ENCODE measurements at places on chromosomes 7 and 10.

GRCh38 chr10:34864149-34865067, 49.3 kb upstream of the PARD3 start:
- peak; percentile 6 for DNase-seq

DNA sequence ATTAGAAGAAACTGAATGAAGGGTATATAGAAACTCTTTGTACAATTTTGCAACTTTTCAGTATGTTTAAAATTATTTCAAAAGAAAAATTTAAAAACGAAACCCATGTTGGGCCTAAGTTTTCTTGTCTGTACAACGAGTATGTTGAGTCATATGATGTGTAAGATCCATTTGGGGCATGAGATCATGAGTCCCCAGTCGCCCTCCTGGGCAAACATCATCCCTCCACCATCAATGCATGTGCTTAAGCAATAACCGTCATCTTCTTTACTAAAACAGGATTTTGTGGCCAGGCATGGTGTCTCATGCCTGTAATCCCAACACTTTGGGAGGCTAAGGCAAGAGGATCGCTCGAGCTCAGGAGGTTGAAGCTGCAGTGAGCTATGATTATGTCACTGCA, 54.2 kb upstream of the CDCA7L start:
- DNase-seq: peak; percentile 40

DNA sequence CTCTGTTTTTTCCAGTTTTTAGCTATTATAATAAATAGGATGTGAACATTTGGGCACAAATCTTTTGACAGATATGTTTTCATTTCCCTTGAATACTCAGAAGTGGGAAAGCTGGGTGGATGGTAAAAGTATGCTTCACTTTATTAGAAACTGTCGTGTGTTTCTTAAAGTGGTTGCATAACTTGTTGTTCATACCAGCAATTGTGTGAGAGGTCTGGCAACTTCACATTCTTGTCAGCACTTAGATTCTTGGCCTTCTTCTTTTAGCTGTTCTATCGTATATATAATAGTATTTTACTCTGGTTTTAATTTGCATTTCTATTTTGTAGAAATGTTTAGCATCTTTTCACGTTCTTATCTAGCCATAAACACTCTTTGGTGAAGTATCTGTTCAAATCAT, 894.4 kb downstream of the KCNMA1 start:
- peak; percentile 19 for DNase-seq

- DNase-seq: no peak
Observed at GRCh38 chr10:58543141-58543540, 30.5 kb downstream of the BICC1 start.

DNA sequence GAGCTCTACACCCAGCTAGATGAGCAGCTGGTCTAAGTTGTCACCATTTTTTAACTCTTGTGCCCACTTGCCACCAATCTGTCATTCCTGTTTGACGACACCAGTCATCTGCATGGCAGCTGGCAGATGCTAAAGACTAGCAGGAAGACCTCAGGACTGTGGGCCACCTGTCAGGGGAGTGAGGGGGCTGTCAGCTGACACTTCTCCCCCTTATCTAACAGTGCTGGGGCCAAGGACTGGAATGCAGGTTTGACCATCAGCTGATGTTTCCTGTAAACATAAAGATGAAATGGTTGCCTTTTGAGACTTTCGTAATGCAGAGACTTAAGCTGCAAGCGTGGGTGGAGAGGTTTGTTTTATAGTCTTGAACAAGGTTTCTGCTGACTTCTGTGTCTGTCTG, 93.5 kb downstream of the WNT2 start:
- peak; percentile 21 for DNase-seq

DNA sequence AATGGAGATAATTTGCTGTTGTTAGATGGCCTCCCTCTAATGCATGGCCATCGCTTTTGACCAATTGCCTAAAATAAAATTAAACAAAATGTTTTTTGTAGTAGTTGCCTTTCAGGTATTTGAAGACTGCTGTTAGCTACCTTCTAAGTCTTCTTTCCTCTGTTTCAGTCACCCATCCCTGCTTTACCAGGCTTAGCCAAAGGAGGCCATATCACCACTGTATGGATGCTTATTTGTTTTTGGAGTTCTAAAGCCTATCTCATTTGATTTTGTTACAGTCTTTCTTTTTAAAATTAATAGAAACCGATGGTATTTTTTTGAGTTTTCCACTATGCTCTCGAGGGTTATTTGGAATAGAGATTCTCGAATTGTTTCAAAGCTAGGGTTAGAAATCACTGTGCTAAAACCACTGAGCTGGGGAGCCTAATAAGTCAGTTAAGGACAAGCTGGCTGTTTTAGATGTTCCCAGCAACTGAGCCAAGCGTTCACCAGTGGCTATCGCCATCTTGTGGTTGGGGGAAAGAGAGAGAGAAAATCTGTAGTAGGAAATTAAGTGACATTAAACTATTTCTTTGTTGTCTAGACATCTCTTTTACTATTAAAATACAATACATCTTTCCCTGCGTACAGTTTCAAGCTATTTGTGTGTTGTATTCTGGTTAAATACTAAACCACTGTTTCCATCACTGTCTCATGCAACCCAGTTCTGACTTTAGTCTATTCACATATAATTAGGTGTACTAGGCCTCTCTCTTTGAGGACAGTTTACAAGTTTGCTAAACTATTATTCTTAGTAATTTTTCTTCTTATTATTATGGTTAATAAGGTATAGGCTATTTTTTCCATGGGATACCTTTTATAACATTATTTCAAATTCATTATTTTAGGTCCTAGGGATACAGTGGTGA, 52.2 kb downstream of the GPR158 start:
- peak; percentile 79 for DNase-seq

DNA sequence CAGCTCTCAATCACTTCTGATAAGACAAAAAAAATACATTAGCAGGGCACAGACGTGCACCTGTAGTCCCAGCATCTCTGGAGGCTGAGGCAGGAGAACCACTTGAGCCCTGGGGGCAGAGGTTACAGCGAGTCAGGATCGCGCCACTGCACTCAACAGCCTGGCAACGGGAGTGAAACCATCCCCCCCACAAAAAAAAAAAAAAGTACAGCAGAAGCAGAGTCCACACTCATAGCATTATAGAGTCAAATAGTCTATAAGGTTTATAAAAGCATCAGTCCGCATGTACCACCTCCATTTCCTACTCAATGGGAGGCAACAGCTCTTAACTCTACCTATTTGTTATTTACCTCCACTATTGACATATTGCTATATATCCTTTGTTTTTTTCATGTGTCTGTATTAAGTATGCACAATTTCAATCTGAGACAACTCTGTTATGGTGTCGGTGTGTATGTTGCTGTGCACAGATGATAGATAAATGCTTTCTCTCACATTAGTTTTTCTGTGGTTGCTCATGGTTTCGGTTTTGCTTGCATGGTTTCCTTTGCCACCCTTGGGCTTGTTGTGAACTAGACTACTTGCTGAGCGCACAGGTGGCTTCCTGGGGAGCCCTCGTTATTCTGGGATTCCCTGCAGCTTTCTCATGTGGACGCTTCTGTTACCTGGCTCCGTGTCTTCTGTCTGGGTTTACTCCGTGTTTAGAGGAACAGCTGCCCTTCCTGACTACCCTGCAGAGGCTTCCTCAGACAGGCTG, 40.4 kb downstream of the PROSER2 start:
- no peak for DNase-seq

DNA sequence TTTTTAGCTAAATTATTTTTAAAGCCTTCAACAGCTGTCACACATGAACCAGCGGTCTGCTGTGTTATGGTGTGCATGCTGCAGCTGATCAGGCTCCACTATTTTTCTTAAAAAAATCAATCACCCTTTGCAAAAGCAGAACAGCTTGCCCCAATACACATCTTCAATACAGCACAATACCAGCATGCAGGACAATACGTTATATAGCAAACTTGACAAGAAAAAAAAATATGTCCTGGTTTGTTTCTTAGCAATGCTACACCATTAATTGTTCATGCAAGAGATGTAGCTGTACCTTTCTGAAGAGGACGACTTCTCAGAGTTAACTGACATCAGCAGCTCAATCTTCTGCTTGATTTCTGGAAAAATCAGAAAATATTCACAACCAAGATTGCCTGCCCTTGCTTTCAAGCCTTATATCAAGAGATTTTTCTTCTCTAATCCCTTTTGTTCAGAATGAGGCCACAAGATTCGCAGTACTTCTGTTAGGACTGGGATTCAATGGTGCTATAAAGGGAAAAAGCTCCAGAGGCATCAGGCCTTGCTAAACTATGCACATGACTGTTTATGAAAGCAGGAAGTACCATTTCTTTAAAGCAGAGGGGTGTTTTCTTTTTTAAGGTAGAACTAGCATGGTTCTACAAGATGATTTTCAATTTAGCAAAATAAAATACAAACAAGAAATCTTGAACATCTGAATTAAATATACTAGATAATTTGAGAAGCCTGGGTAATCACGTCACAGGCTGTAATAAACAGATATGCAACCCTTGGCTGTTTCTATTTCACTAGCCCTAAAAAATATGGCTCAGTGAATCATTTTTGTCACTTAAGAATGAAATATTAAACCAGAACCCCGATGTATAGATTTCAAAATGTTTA, 120.0 kb downstream of the SRPK2 start:
- peak; percentile 74 for DNase-seq

- no peak for DNase-seq
Observed at GRCh38 chr10:60430836-60431597, 41.3 kb upstream of the ANK3 start.

GRCh38 chr7:100745184-100745583, 11.8 kb downstream of the ZAN start:
- peak; percentile 83 for DNase-seq

GRCh38 chr10:28719789-28720436, 42.6 kb downstream of the BAMBI start:
- peak; percentile 4 for DNase-seq

- no peak for DNase-seq
Observed at GRCh38 chr7:33940503-33940902, 35.2 kb downstream of the BMPER start.

GRCh38 chr10:113300617-113301016, 252.2 kb upstream of the HABP2 start:
- DNase-seq: no peak

- no peak for DNase-seq
Observed at GRCh38 chr10:49433069-49433468, 37.2 kb upstream of the DRGX start.

DNA sequence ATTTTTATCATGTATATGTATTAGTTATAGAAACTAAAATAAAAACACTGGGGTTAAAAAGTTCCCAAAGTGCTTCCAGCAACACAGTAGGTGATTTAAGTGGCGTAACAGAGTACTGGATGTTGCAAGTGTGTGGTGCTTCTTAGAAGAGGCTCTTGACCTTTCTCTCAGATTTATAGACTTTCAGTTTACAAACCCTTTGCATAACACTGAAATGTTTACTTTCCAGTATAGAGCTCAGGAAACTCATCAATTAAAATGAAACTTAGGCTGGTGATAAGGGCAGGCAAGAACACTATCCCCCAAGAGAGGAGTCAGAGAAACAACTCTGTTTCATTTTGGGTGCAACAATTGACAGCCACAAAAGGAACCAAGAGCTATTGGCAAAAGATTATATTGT, 27.5 kb upstream of the SMC3 start:
- no peak for DNase-seq

- peak; percentile 52 for DNase-seq
Observed at GRCh38 chr10:43452356-43452914, 15.5 kb downstream of the ZNF487 start.

- DNase-seq: no peak
Observed at GRCh38 chr10:117003336-117003735, 1.7 kb downstream of the SHTN1 start.

- no peak for DNase-seq
Observed at GRCh38 chr7:157265051-157265450, 71.8 kb upstream of the DNAJB6 start.

- DNase-seq: no peak
Observed at GRCh38 chr10:133358162-133358924, 524 bp upstream of the FUOM start.

GRCh38 chr10:44261710-44262455, 123.0 kb downstream of the CXCL12 start:
- DNase-seq: peak; percentile 88

DNA sequence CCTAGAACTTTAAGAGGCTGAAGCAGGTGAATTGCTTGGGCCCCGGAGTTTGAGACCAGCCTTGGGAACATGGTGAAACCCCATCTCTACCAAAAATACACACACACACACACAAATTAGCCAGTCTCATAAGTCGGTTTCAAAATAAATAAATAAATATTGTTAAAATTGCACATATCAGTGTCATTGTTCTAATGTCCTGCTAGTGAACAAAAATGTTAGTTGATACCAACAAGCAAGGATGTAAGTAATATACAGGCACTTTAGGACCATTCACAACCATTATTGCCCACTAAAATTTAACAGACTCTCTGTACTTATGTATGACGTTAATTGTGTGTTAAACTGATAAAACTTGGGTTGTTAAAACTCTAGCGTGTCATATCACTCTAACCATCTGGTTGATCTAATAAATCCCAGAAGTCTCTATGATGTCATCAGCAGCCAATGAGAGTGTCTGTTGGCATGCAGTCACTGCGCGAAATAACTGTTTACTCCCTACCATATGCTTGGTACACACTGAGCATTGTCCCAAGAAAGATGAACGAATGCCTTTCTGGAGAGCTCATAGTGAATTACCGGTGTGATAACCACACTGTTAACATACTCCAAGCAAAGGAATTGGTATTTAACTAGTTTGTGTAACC, 30.4 kb upstream of the OTUD1 start:
- DNase-seq: peak; percentile 84

GRCh38 chr7:46163246-46163645, 242.2 kb upstream of the IGFBP3 start:
- no peak for DNase-seq
